ENCODE measurements at places on chromosomes 13 and 19.

DNA sequence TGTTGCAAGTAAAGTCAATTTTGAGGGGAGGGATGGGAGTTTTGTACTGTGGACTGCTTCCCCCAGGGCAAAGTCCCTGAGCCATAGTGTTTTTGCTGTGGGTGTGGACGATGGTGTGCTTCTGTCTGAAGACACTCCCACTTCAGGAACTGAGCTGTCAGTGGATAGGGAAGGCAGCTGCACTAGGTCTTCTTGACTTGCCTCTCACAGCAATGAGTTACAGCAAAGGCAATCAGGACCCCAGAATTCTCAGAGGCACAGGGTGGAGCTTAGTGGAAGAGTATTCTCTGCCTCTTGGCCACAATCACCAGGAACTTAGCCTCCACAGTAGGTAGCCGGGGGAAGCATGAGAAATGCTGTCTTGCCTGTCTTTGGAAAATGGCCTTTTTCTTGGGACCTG is 1416.6 kb upstream of the MIR17HG start:
- DNase-seq: peak; percentile 4

DNA sequence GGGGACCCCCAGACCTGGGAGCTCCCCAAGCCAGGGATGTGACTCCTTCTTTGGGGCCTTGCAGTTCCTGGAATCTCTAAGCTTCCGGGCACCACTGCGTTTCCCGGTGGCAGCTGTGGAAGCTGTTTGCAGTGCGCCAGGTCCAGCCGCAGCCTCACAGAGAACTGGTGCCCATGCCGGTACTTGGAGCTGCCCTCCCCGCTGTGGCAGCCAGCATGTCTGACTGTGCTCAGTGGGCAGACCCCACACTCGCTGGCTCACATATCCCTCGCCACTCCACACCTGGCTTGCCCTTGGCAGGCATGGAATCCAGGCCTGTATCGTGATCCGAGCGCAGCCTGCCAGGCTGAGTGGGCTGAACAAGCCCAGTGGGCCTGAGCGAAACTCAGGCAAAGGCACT is 753.2 kb upstream of the PCDH20 start:
- DNase-seq: no peak

- no peak for DNase-seq
These were observed 431.7 kb downstream of the EFNB2 start for GRCh38 chr13:106103779-106104178.

DNA sequence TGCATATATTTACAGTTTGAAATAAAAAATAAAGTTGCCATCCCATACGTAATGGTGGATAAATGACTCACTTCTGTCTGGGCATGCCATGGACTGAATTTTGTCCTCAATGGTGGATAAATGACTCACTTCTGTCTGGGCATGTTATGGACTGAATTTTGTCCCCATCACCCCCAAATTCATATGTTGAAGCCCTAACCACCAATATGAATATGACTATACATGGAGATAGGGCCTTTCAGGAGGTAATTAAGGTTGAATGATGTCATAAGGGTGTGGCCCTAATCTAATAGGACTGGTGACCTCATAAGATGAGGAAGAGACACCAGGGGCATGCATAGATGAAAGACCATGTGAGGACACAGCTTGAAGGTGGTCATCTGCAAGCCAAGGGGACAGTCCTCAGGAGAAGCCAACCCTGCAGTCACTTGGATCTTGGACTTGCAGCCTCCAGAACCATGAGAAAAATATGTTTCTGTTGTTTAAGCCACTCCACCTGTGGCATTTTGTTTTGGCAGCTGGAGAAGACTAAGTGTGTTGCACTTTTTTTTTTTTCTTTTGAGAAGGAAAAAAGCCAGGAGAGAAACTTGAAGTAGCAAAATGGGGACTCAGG is 41.8 kb downstream of the RFC3 start:
- no peak for DNase-seq

GRCh38 chr13:60583196-60583888 is 186.3 kb downstream of the TDRD3 start:
- DNase-seq: no peak

- DNase-seq: no peak
These were observed 12.4 kb downstream of the PDE4A start for GRCh38 chr19:10432736-10433130.

DNA sequence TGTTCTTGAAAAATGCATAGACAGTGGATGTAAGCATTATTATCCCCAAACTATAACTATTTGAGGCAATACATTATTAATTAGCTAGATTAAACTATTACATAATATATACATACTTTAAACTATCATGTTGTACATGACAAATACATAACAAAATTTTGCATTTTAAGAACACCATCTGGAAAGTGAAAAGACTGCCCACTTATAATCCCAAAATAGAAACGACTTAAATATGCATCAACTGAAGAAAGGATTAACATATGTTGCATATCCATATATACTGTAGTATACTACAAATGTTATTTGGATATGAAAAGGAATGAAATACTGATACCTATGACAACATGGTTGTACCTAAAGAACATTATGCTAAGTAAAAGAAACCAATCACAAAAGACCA is 700.8 kb upstream of the SPRY2 start:
- no peak for DNase-seq

DNA sequence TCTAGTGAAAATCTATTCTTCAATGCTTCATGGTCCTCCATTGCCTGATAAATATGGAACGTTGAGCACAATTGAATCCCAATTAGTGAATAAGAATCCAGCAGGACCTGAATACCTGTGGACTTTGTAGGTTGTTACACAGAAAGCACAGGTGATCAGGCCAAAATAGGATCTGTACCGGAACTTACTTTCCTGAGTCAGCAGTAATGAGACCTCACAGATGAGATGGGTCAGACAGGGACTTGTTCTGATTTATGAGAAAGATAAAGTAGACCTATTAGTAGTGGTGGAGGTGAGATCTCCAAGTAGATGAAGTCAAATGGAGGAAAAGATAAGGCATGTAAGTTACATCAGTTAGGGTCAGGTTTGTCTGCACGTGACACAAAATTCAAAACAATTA is 351.1 kb downstream of the MTUS2 start:
- DNase-seq: no peak

- DNase-seq: peak; percentile 67
These were observed 40.3 kb downstream of the DEDD2 start for GRCh38 chr19:42176990-42177685.

GRCh38 chr19:56270676-56271075 is 1.9 kb upstream of the EDDM13 start:
- no peak for DNase-seq

DNA sequence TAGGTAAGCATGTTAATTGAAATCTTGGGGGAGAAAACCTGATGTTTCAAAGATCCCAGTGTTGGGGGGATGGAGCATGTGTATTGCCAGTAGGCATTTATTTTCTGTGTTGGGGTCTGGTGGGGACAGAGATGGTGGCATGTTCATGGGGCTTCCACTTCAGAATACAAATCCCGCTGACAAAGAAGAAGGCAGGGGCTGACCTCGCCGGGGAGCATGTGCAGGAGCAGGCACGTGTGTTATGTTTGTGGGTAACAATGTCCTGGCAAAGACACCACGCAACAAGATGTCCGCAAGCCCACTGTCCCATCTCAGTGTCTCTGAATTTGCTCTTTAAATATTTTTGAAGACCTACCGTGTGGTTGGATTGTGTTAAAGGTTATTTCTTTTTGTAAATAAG is 164.5 kb downstream of the TEX29 start:
- no peak for DNase-seq

- DNase-seq: no peak
These were observed 20.3 kb downstream of the NFIX start for GRCh38 chr19:13015361-13016223.

DNA sequence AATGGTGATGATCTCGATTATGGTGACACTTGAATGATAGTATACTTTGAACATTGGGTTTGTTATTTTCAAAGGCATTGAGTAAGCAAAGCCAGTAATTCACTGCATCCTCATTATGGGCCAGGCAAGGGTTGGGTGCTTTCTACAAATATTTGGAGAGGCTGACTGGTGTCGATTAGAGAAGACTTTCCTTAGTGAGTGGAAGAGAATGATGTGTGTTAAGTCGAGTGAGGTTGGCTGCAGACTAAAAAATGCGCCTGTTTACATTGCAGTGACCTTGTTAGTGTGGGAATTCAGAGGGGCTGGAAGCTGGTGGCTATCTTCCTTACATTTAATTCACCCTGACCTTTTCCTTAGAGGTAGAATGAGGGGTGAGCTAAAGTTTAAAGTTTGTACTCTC is 22.4 kb upstream of the RNF113B start:
- DNase-seq: no peak

DNA sequence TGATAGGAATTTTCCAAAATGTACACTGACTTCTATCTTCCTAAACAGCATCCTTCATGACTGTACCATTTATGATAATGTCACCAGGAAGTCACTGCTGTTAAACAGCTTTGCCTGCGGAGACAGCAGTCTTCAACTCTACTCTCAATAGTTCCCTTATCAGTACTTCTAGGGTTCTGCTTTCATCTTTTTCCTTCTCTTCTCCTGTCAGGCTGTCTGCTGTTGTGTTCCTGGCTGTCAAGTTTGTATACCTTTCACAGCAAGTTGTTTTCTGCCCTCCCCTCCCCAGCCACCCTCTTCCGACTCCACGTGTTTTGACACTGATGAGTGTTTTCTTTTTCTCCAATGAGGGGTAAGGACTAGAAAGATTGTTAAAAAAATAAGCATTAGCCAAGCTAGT is 2.2 kb downstream of the UPF3A start:
- DNase-seq: no peak

DNA sequence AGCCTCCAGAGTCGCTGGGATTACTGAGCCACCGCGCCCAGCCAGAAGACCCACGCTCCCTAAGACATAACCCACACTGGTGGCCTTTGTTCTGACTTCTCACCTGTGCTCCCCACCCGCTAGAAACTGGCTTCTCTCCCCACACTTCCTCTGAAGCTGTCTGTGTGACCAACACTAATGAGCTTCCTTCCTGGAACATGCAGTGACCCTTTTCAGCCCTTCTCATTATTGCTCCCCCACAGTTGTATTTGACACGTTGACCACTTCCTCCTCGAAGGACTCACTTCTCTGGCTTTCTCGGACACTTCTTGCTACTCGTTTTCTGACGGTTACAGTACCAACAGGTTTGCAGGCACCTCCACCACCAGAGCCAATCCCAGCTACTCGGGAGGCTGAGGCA is 10.9 kb downstream of the NCR1 start:
- no peak for DNase-seq

GRCh38 chr13:27911521-27911920 is 8.3 kb upstream of the PDX1 start:
- no peak for DNase-seq

DNA sequence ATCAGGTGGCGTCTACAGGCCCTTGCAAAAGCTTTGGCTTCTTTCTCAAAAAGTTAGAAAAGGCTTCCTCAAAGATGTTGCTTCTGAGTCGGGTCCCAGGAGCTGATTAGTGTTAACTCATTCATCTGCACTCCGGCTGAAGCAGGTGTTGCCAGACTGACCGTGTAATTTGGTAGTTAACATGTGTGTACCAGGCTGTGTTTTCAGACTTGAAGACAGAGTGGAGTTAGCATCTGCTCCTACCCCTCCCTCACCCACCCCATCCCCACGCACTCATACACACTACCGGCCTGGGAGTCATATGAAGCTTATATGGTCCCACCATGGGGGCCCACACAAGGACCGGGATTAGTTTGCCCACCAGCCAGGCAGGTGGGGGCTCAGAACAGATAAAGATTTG is 111.5 kb downstream of the DNAJC15 start:
- no peak for DNase-seq

- peak; percentile 12 for DNase-seq
These were observed 2.5 kb upstream of the ISYNA1 start for GRCh38 chr19:18440415-18440877.

- no peak for DNase-seq
These were observed 40.8 kb downstream of the IER2 start for GRCh38 chr19:13190781-13191540.

- DNase-seq: no peak
These were observed 5.8 kb downstream of the LSR start for GRCh38 chr19:35254341-35255297.

GRCh38 chr13:79432992-79433391 is 26.9 kb upstream of the RBM26 start:
- no peak for DNase-seq

DNA sequence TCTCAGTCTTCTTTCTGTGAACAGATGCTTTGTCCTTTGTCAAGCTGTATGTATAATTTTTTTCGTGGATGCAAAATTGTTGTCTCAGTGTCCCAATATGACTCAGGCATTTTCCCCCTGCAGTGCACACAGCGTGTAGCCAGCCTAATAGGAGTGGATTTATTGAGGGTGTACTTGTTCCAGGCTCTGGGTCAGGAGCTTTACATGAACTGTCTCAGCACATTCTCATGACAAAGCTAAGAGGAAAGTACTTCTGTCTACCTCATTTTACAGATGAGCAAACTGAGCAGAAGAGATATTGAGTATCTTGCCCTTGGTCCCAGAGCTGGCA is 50.8 kb downstream of the STK24 start:
- no peak for DNase-seq

DNA sequence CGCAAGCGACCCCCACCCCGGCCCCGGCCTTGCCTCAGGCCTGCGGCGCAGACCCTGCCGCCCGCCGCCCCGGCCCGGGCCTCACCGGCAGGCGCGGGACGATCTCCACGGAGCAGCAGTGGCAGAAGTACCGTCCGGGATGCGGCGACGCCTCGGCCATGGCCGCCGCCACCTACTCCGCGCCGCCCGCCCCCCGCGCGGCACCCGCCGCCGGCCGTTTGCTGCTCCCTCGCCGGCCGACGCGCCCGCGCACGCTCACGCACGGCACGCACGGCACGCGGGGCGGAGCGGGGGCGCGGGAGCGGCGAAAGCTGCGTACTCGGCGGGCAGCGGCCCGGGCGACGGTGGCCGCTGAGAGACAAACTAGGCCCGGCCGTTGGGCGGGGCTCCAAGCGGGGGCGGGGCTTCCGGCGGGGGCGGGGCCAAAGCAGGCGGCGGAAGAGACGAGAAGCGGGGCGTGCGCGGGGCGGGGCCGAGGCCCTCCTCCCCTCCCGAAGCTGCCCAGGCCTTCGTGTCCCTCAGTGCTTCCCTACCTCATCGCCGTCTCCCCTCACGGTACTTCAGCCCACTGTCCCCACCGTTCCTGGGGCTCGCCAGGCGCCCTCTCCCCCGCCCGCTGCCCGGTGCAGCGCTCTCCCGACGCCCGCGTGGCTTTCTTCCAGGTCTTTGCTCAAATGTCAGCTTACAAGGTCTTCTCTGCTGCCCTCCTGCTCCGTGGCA is at the start of gene RNF126:
TSS of gene RNF126 (minus strand) at position 253 of the 720 bp plus-strand sequence. CDS start at position 160, 93 bp downstream.
- peak; percentile 92 for DNase-seq

DNA sequence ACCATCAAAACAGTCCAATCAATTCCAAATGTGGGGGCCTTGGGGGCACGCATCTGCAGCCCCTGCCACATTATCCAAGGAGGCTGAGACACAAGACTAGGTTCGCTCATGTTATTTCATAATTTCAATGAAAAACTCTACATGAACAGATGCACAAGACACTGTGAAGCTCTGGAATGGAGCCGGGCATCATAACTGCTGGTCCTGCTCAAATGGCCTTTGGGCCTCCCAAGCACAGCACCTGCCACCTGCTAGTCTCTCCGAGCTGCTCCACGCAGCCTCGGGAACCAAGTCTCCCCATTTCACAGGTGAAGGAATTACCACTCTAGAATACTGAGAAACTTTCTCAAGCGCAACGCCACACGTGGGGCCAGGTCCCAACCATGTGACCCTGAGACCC is 16.9 kb downstream of the CARS2 start:
- no peak for DNase-seq
